ENCODE measurements at places on chromosomes 4 and X.

DNA sequence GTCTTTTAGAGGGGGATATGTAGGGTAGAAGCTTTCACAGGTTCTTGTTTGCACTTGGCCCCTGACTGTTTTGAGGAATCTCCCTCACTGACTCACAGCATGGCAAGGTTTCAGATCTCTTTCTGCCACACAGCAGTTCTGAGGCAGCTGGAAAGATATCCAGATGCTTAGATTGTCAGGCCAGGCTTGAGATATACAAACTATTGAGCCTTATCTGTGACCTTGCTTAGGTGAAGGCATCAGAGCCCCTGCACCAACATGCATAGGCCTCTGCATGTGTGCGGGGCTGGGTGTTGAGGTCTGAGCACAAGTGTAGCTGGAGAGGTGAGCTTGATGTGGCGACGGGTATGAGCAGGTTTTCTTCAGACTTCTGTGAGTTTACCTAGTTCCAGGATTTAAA lies 80.9 kb upstream of the MSANTD1 start:
- DNase-seq = no peak

DNA sequence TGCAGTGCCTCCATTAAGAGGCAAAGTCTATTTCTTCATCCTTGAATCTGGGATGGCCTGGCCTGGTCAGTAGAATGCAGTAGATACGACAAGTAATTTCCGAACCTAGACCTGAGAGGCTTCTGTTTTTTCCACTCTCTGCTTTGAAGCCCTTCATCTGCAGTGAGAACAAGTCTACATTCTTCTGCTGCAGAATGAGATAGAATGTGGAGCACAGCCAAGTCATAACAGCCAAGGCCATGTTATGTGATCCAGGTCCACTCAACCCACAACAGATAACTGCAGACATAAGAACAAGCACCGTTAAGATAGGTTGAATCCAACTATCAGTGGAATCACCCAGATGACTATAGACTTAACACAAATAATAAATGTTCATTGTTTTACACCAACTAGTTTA lies 1297.7 kb downstream of the C4orf33 start:
- DNase-seq = no peak

DNA sequence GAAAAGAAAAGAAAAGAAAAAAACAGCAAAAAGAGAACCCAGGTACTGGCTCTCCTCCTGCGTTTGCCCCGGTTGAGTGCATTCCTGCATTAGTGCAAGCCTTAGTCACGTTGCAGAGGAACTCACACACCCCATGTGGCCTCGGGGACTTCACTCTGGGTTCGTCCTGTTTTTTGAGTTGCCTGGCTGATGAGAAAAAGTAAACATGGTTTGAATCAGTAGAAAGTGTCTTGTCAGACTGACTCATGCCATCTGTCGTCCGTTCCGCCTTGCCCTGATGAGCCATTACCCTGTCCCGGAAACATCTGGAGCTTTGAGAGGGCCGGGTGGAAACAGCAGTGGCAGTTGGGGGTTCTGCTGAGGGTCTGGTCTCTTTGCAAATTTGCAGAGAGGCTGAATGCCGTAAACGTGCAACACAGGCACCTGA lies 16.3 kb downstream of the CD99 start:
- DNase-seq = no peak

DNA sequence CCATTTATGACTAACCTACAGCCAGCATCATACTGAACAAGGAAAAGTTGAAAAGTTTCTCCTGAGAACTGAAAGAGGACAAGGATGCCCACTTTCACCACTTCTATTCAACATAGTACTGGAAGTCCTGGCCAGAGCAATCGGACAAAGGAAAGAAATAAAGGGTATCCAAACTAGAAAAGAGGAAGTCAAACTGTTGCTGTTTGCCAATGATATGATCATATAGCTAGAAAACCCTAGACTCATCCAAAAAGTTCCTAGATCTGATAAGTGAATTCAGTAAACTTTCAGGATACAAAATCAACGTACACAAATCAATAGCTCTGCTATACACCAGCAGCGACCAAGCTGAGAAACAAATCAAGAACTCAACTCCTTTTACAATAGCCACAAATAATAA lies 64.5 kb downstream of the CENPC start:
- no peak for DNase-seq

GRCh38 chr4:61462451-61463326 lies 262.6 kb downstream of the ADGRL3 start:
- no peak for DNase-seq

GRCh38 chr4:148034813-148035212 lies 302.9 kb downstream of the ARHGAP10 start:
- DNase-seq = no peak

GRCh38 chr4:180281724-180282123 lies 1961.5 kb upstream of the TENM3 start:
- DNase-seq = no peak

DNA sequence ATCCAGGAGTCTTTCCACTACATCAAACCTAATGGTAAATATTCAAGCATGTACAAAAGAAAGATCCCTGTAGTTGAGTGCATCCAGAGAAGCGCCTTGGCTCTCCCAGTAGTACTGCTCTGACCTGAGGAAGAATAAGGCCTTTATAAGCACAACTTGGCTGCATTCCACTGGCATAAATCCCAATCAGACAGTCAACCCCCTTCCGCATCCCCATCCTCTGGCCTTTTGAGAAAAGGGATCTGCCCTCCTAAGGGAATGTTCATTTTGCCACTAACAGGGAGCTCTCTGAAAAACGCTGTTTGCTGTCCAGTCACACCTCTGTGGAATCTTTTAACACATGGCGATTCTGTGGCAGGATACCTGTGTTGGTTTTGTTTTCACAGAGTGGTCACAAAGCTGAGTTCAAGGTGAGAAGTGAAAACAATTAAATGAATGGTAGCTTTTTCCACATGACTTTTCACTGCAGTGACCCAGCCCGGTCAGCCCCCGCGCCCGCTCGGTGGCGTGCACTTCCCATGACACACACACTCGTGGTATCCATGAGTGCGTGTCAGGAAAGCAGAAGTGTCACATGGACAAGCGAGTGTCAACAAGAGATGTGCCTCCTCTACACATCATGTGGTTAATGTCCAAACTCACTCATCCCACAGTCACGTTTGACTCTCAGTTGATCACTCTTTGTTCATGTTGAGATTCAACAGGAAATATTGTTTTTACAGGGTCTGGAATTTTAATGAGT lies 112.2 kb upstream of the ENPP6 start:
- DNase-seq = no peak

GRCh38 chr4:108885211-108885610 lies 122.4 kb upstream of the ETNPPL start:
- DNase-seq = no peak

DNA sequence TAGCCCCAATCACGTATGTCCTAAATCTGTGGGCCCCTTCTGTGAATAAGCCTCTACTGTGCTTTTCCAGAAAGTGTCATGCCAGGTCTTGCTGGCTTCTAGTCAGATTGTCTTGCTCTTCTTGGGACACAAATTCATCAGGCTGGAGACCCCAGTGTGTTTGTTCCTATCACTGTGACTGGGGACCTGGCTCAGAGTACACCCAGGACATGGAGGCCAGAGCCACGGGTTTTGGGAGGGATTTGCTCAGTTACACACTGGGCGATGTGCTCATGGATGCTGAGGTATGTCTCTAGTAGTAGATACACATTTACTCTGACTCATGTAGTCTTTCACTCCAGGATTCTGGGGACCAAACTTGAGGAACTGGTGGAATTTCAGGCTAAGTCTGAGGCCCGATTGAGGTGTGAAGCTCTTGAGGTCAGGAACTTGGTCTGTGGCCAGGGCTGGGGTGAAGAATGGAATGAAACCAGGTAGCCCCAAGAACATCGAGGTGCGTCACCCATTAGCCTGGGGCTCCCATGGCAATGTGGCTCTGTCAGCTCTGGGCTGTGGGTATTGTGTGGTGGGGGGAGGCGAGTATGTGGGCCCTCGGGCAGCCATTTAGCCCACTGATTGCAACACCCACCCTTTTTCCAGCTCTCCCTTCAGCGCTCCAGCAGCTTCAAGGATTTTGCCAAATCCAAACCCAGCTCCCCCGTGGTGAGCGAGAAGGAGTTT lies 7.7 kb downstream of the SASH3 start:
- DNase-seq = no peak

GRCh38 chr4:7021930-7022664 lies 21.1 kb upstream of the TADA2B start:
- DNase-seq = no peak

DNA sequence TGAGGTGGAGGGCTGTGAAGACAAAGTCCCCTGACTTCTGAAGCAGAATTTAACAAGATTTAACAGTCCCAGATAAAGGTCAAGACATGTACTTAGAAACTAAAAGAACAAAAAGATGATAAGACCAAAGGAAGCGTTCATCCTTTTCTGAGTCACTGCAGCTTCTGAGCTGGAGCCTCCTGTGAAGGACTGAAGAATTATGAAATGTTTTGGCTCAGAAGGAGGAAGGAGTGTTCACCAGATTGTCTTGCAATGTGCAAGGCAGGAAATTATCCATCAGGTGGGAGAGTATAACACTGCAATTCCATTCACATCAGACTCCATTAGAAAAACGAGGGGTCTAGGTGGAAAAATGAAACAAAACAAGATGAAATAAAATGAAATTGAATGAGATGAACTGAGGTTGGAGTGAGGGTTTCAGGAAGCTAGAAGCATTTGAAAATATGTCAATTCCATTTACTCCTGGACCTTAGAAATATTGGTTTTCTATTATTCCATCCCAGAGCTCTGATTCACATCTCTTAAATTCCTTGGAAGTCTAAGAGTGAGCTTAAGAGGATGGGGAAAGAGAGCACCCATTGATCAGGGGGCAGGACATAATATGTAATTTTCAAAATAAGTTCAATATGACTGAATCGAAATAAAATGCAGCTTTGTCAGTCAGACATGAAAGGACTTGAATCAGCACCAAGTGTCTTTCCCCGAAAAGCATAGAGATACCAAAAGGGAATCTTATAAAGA lies 186.1 kb upstream of the LNX1 start:
- no peak for DNase-seq

DNA sequence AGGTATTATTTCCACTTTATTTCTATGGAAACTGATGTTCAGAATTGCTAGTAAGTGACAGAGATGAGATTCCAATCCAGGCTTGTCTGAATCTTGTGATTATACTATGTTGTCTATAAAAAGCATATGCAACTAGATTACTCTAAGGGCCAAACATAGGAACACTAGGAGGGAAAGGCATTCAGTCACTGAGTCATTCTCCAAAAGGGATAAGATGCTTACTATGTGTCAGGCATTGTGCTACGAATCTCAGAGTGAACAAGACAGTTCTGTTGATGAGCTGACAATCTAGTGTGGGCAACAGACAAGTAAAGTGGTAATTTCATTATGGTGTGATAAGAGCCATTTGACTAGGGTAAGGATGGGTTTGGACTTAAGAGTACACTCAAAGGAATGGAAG lies 77.2 kb downstream of the RASL11B start:
- no peak for DNase-seq

- DNase-seq = no peak
Observed at GRCh38 chrX:152927858-152928760, 30.2 kb downstream of the ZNF185 start.

GRCh38 chrX:68699960-68700746 lies 52.7 kb downstream of the STARD8 start:
- DNase-seq = no peak

GRCh38 chr4:6299875-6300274 lies 30.2 kb downstream of the WFS1 start:
- no peak for DNase-seq

- no peak for DNase-seq
Observed at GRCh38 chr4:38149997-38150671, 189.9 kb downstream of the PTTG2 start.

DNA sequence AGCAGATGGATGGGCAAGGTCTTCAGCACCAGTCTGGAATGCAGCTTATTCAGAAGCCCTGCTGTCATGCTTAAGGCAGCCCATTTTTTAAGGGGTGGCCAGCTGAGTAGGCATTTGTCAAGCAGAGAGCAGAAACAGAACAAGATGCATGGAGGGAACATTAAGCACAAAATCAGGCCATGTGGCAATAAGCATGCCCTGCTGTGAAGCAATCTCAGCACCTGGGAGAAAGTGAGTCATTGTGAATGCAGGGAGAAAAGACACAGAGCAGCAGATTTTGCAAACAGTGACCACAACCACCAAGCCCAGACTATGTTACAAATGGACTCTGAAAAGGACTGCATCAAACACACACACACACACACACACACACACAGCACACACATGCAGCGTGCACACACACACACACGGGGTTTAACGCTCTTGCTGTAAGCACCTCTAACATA lies 94.1 kb upstream of the GALNT7 start:
- no peak for DNase-seq

- DNase-seq = no peak
Observed at GRCh38 chr4:186758929-186759682, 35.5 kb upstream of the FAT1 start.

- no peak for DNase-seq
Observed at GRCh38 chr4:66653937-66654336, 891.4 kb downstream of the CENPC start.

- DNase-seq = no peak
Observed at GRCh38 chr4:114263233-114263632, 283.8 kb upstream of the ARSJ start.

- no peak for DNase-seq
Observed at GRCh38 chr4:3424522-3425095, 17.2 kb upstream of the HGFAC start.

DNA sequence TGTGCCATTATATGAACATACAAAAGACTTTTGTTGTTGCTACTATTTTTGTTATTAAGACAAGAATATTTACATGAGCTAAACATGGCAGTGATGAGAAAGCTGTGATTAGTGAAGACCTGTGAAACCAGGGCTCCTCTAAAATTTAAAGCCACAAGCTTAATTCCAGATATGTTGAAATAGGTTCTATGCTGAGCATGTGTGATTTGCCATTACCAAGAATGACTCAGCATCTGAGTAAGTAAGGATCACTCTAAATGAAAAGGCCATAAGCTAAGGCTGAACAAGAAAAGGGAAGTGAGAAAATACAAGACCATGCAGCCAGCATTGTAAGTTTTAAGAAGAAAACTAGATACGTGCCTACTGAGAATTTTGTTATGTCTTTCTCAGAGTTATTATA lies 75.9 kb upstream of the CAMK2D start:
- DNase-seq = no peak

Measured in vagina (tissue), 2 donors.